Stimulated activated CD8-positive, alpha-beta memory T cell treated with anti-CD3 and anti-CD28 coated beads, Interleukin-7, amount 100 ng/mL, for 4 hours (primary cell): ENCODE measurements at places on chromosomes 3 and 15.

GRCh38 chr3:113501597-113501996 lies 13.4 kb downstream of the SPICE1 start:
- no peak for DNase-seq

- no peak for DNase-seq
Measured at GRCh38 chr3:104145164-104145563, 1221.5 kb upstream of the ALCAM start.

DNA sequence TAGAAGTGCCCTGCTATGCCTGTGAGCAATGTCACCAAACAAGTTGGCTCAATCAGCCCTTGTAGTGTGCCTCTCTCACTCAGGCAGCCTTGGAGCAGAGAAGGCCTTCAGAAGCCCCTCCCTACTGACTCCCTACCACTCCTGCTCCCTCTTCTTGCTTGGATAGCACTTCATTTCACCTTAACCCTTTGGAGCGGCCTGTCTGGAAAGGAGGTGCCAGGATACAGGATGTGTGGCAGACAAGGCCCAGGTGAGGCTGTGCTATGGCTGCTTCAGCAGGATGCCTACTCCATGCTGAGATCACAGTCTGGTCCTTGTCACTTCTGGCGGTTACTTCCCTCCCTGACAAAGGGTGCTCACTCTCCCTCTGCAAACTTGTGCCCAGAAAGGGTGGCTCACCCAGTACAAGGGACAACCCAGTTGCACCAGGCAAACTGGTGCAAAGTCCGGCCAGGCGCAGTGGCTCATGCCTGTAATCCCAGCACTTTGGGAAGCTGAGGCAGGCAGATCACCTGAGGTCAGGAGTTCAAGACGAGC lies 1.1 kb downstream of the MON1A start:
- DNase-seq = no peak

GRCh38 chr3:118080889-118081288 lies 953.8 kb downstream of the IGSF11 start:
- no peak for DNase-seq

DNA sequence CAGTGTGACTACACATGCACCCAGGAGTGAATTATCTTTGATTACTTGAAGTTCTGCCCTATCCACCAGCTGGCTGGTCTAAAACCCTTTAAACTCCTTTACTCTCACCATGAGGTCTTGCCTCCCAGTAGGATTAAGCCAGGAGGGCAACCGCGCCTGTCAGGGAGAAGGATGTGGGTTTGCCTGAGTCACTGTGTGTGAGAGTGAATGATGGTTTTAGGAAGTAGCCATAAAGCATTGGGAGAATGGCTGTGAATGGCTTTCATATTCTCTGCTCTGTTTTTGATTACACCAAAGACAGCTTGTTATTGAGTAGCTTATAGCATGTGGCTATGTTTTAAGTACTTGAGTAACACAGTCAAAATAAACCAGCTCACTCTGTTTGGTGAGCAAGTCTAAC lies 637.7 kb upstream of the TBL1XR1 start:
- DNase-seq = no peak

DNA sequence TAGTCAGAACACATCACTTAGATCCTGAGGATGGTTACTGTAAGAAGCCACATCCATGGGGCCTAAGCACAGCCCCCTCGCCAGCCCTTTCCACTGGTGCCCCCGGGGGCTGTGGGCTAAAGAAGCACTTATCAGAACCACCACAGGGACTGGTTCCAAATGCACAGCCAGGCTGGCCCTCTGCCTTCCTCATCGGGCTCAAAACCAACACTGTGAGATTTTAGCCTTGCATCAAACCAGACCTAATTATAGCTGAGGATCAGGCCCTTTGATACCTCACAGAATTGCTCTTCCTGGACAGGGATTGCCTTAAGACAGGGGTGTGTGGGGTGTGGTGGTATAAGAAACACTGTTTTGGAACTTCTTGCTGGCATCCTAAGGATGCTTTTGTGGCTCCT lies 23.7 kb downstream of the SRPRB start:
- DNase-seq = no peak

DNA sequence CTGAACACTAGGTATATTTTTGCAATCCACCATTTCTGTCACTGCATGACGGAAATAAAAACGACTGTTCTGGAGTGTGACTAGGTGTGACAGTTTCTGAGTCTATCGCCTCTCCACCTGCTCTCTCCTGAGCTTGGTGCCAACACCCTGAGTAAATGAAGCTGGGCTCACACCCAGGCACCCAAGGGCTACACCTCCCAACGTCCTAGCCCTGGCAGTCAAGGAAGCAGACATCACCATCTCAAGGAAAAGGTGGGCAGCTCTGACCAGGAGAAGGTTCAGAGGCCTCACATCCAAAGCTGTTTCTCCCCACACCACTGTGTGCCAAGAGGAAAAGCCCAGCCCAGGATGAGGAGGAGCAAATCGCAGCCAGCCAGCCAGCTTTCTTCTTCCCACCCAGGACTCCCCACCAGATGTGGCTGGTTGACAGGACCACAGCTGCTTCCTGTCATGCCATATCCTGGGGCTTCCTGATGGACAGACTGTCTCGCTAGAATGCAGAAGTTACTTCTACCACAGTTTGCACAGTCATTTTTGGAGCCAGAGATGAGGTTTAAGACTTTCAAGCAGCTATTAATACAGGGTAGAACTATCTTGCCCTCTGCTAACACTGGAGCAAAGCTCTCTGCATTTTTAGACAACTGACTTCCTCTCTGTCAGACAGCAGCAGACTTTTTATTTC lies 3.3 kb downstream of the SCAMP2 start:
- no peak for DNase-seq

GRCh38 chr3:108462899-108463298 lies 47.5 kb downstream of the MYH15 start:
- DNase-seq = no peak

GRCh38 chr3:129336093-129336706 lies 57.5 kb downstream of the HMCES start:
- DNase-seq = no peak

- no peak for DNase-seq
Measured at GRCh38 chr3:67381667-67382272, 272.6 kb downstream of the SUCLG2 start.

- DNase-seq = no peak
Measured at GRCh38 chr3:156630773-156631093, 43.7 kb upstream of the TIPARP start.
